ENCODE measurements at places on chromosomes 1 and 21. TPM values are rescaled to one million over a fixed set of nuclear protein-coding genes. Genes with fewer than 3 reads are reported as not detected.

DNA sequence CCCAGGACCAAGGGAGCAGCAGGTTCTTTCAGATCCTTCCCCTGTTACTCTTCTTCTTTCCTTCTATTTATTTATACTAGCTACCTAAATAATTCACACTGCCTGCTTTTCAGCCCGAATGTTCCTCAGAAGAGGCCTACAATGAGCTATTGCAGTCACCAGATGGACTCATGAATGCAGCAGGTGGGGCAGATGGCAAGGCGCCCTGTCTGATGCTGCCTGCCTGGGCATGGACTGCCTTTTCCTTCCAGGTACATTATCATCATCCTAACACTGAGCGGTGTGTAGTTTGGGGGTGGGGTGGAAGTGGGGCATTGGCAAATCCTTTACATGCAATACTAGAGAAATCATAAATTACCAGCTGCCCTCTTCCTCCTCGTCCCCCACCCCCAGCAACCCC lies 17.6 kb downstream of the ESRRG start:
- DNase-seq = no peak

GRCh38 chr1:27503033-27503432 lies 13.1 kb upstream of the WASF2 start:
- no peak for DNase-seq

- no peak for DNase-seq
Observed at GRCh38 chr1:202276920-202277319, 64.8 kb downstream of the UBE2T start.

- DNase-seq = no peak
Observed at GRCh38 chr1:180588121-180588520, 29.4 kb downstream of the OVAAL start.

GRCh38 chr1:172219966-172220365 lies 200.5 kb upstream of the C1orf105 start:
- DNase-seq = no peak

- DNase-seq = no peak
Observed at GRCh38 chr1:10819198-10819901, 22.9 kb upstream of the CASZ1 start.

DNA sequence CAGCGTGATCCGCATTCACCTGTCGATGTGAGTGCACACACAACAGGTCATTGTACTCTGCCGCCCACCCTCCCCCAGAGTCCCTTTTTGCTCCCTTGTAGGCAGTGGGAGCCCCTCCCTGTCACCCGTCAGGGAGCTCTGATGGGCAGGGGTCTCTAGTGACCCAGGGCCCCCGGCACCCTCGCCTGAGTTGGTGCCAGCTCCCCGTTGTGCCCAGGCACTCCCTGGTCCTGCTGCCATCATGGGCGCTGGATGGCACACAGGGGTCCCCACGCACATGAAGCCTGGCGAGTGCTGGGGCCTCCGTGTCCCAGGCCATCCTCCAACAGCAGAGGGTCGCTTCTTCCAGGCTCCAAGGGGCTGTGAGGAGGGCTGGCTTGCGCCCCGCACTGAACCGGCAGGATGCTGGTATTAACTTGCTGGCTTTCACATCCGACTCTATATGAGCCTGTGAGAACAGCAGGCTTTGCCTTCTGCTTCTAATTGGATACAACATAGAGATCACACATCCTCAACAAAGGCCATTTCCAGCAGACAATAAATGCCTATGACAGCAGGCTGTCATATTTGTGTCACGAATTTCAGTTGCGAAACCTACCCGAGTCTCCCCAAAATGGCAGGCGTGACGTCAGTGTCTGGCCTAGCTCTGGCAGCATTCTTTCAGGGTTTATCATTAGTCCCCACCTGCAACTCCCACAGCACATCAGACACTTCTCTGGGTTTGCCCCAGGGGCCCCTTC lies 35.4 kb downstream of the KIAA1614 start:
- DNase-seq = no peak

DNA sequence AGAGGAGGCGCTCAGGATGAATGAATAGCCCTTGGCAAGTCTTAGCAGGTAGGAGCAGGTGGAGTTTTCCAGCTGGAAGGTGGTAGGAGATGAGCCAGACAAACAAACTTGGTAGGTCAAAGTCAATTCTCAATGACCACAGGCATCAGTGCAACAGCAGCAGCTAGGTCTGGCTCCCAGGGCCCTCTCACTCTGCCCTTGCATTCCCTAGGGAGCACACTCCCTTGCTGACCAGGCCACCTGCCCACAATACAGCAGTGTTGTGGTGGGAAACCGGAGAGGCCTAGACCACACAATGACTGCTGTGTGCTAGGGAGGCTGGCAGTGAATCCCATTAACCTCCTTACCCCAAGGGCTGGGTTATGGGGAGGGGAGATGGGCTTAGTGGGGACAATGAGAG lies 13.0 kb upstream of the PAQR6 start:
- no peak for DNase-seq

- DNase-seq = no peak
Observed at GRCh38 chr1:16043521-16043920, at the start of gene CLCNKB. Gene CLCNKB, plus strand, starts transcription at chr1:16043782. Its CDS starts 711 bp downstream, at chr1:16044493.

GRCh38 chr1:3417082-3417739 lies 37.3 kb upstream of the ARHGEF16 start:
- DNase-seq = no peak

GRCh38 chr1:117120774-117121588 lies 568 bp downstream of the TRIM45 start:
- no peak for DNase-seq

GRCh38 chr1:175277783-175278733 lies 85.5 kb upstream of the KIAA0040 start:
- no peak for DNase-seq

DNA sequence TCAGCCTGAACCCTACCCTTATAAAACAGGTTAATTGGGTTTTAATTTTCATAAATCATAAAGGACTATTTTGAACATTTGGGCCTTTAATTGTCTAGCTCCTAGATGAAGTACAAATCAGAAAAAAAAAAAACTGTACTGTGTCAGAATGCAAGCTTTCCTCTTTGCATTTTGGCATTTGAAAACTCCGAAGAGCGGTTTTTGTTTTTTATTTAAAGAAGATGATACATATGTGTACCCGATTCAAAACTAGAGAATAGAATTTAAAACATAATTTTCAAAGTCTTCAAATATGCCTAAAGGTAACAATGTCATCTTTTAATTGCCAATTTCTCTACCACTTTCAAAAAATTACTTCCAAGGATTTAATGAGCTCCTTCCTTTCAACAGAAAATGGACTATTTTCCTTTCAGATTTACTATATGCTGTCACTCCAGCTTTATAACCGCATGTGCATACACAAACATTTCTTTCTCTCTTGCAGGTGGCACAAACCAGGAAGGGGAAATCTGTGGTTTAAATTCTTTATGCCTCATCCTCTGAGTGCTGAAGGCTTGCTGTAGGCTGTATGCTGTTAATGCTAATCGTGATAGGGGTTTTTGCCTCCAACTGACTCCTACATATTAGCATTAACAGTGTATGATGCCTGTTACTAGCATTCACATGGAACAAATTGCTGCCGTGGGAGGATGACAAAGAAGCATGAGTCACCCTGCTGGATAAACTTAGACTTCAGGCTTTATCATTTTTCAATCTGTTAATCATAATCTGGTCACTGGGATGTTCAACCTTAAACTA lies 33.7 kb downstream of the MRPL39 start:
- no peak for DNase-seq

DNA sequence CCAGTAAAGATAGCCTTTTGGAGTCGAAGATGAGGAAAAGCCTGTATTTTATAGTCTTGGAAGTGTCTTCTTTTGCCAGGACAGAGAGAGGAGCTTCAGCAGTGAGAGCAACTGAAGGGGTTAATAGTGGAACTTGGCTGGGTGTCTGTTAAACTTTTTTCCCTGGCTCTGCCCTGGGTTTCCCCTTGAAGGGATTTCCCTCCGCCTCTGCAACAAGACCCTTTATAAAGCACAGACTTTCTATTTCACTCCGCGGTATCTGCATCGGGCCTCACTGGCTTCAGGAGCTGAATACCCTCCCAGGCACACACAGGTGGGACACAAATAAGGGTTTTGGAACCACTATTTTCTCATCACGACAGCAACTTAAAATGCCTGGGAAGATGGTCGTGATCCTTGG lies at the start of gene VCAM1:
TSS of gene VCAM1 (plus strand) at position 253 of the 400 bp plus-strand sequence. CDS start at position 372, 119 bp downstream.
- DNase-seq = no peak

DNA sequence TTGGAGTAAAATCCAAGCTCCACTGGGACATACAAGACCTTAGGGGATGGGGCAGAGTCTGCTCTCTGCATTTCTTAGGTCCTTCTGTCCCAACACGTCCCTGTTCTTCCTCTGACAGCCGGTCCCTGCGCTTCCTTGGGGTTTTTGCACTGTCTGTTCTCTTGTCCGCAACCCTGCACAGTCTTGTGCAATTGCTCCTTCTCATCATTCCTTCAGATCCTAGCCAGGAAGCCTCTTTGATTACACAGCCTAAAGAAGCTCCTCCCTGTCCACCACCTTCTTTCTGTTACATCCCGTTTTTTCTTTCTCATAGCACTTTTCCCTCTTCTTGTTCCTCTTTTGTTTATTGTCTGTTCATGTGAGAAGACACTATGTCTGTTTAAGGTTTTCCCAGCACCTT lies 19.9 kb downstream of the ACOT11 start:
- DNase-seq = no peak

- no peak for DNase-seq
Observed at GRCh38 chr21:35945089-35945671, 115.1 kb downstream of the SETD4 start.

DNA sequence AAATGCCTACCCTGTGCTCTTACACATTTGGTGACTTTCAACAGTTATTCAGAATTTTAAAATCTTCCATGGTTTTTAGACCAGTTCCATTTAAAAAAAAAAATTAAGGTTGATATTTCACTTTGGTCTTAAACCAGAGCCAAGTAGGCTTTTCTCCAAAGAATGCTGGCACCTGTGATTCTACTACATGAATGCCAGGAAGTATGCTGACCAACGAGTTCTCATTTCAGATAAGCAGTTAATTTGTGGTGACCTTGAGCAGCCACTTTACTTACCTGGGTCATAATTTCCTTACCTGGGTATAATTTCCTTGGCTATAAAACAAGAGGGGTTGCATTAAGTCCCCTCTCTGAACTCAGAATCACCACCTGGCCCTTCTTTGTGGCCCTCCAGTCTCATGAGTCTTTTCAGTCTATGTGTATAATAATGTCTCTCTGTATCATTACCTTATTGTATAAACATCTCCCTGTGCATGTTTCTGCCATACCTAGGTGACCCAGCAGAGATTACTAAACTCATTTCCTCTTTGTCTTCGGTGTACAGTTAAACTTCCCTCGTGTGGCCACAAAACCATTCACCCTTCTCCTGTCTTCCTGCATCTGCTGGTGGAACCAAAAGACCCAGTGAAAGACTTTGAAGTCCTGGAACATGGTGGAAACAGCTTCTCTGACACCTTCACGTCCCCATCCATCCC lies 139.1 kb upstream of the DPT start:
- DNase-seq = no peak

- no peak for DNase-seq
Observed at GRCh38 chr1:156899956-156900718, 6.6 kb downstream of the PEAR1 start.

GRCh38 chr1:172646653-172647052 lies 12.2 kb upstream of the FASLG start:
- no peak for DNase-seq

DNA sequence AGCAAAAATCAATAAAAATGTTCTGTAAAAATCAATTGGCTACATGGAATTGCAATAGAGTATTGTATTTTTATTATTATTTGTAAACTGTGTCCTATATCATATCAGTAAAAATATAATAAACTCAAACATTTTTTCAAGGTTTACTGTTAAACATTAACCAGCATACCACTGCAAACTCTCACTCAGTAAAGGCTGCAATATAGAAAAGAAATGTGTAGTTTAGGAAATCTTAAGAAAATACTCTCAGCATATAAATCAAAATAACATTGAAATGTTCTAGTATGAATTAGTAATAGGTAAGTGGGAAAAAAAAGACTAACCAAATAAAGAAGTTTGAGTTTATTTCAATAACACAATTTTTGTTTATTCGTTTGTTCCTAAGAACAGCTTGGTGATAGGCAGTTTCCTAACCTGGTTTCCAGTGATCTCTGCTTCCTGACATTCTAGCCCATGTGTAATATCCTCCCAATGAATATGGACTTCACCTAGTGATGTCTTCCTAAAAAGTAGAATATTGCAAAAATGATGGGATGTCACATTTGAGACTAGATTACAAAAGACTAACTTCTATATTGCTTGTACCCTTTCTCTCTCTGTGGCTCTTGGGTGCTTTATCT lies 870.1 kb downstream of the BRINP3 start:
- DNase-seq = no peak

- DNase-seq = no peak
Observed at GRCh38 chr1:84376000-84376910, 22.0 kb upstream of the DNASE2B start.

DNA sequence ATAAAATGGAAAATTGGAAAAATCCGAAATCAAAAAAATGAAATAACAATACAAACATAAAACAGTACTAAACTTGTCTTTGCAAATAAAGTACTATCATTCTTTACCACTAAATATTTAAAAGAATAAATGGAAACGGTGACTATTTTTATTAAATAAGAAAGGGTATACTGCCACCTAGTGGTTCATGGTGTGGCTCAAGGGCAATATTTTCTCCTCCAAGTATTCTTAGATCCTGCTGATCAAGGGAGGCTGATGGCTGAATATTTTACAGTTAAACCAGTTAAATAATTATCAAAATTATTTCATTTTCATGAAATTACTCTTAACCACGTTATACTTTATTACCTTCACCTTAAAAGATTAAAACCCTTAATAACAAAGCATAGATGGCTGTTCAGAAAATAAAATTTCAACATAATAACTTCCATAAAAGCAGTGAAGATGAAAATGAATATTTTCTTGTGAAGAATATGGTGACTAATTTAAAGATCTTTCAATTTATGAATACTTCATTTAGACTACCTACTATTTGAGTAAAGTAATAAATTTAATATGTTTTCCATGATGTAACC lies 1793.9 kb downstream of the NCAM2 start:
- DNase-seq = no peak

DNA sequence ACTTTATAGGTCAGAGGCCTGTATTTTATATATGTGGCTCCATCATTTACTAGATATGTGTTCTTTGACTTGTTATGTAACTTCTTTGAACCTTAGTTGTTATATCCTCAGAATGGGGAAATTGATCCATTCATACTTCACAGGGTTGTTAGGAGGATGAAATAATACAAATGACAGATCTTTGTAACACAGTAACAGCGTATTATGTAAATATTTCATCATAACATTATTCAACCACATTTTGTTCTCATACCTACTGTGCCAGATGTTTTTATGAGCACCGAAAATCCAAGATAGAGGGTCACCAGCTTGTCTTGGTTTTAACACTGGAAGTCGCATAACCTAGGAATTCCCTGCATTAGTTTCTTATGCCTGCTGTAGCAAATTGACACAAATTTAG lies 3.3 kb downstream of the SUCO start:
- no peak for DNase-seq

The PTPRC gene
- 0.51 TPM for polyA plus RNA-seq

The HES3 gene
- polyA plus RNA-seq = not detected

The DIO1 gene
- not detected for polyA plus RNA-seq

The F11R gene
- polyA plus RNA-seq = 5.2 TPM

The BCL2L15 gene
- polyA plus RNA-seq = 0.26 TPM

The CASQ2 gene
- 85.0 TPM for polyA plus RNA-seq

The GOLT1A gene
- 0.30 TPM for polyA plus RNA-seq

The GUCA2A gene
- polyA plus RNA-seq = not detected

The JUN gene
- 137 TPM for polyA plus RNA-seq

The DYNLT5 gene
- polyA plus RNA-seq = 0.51 TPM

The AIM2 gene
- polyA plus RNA-seq = 0.06 TPM

The RGSL1 gene
- polyA plus RNA-seq = not detected

The SFN gene
- 0.35 TPM for polyA plus RNA-seq

The PTPRF gene
- 1.3 TPM for polyA plus RNA-seq

The NEXN gene
- 497 TPM for polyA plus RNA-seq

The TFF3 gene
- polyA plus RNA-seq = 3.3 TPM

The S100A14 gene
- polyA plus RNA-seq = 0.39 TPM

The ODF2L gene
- polyA plus RNA-seq = 4.0 TPM
